Stimulated activated CD4-positive, alpha-beta T cell treated with anti-CD3 and anti-CD28 coated beads, TNF-alpha, amount 100 ng/mL, for 4 hours (primary cell): ENCODE measurements at places on chromosomes 2 and 18.

- no peak for DNase-seq
Observed at GRCh38 chr2:219671279-219671678, 43.8 kb downstream of the SLC4A3 start.

DNA sequence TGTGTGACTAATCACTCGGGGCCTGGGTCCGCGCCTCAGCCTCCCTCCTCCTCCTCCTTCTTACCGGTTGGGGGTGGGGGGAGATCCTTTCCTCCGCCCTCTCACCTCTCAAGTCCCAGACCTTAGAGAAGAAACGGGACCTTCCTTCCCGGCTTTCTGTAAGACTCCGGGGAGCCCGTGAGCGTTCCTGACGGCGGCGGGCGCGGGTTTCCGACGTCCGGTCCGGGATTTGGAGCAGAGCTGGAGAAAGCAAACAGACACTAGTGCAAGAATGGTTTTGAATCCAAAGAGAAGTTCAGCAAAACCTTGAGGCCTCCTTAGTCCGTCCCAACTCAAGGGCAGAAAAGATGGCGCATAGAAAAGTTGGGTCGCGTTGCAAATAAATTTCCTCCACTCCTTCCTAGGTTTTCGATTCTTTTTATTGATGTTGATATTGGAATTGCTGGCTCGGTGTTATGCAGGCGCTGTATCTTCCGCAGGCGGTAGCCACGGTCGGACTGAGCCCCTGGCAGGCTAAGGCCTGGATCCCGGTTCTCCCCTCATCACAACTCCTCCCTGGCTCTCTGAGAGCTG, 2.0 kb downstream of the DLX1 start:
- no peak for DNase-seq

DNA sequence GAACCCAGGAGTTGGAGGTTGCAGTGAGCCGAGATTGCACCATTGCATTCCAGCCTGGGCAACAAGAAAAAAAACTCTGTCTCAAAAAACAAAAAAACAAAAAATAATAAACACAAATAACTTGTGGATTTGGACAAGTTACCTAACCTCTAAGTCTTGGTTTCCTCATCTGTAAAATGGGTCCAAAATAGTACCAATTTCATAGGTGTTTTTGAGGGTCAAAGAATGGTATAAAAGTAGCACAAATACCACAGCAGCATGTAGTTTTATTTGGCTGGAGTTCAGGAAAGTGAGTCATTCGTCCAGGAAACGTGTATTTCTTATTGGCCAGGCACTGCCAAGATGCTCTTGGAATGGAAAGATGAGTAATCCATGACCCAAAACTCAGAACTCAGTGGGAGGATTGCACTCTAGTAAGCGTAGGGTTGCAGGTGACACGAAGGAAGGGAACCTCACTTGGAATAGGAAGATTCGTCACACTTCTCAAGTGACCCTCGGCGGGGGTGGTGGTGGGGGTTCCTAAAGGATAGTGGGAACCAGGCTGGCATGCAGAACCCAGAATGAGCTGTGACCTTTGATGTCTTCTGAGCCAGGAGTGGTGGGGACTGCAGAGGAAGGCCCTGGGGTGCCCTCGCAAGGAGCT, 24.4 kb downstream of the GRHL1 start:
- DNase-seq = no peak

GRCh38 chr18:80147418-80148325, 38.6 kb downstream of the ADNP2 start:
- DNase-seq = peak; percentile 50
